Breast epithelium (tissue), 4 donors: ENCODE measurements at places on chromosomes 5 and 9.

- H3K27me3 ChIP-seq: no peaks in the 10 kb centered on the region
- no peaks in the 10 kb centered on the region for H3K36me3 ChIP-seq
- DNase-seq: no peak
- H3K4me3 ChIP-seq: no peak overlapping the region
- no peaks in the 10 kb centered on the region for H3K4me1 ChIP-seq
- H3K27ac ChIP-seq: no peak overlapping the region
Measured at GRCh38 chr5:123810253-123810652, 298.3 kb downstream of the CSNK1G3 start.

DNA sequence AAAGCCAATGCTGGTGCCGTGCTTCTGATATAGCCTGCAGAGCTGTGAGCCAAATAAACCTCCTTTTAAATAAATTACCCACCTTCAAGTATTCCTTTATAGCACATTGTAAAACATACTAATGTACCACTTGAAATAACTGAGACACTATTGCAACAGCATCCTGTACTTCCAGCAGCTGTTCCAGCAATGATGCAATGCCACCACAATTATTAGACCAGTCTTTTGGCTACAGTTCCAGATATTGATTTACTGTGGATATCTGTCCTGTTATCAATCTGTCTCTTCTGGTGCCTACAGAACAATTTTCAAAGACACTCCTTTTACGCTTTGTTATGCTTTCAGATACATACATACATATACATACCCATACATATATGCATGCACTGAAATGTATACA, 567.9 kb downstream of the TAF11L14 start:
- no peaks in the 10 kb centered on the region for H3K36me3 ChIP-seq
- no peaks in the 10 kb centered on the region for H3K4me1 ChIP-seq
- H3K27me3 ChIP-seq: no peaks in the 10 kb centered on the region
- no peak for DNase-seq
- no peak overlapping the region for H3K4me3 ChIP-seq
- no peak overlapping the region for H3K27ac ChIP-seq

GRCh38 chr5:113213551-113214425, 221.0 kb downstream of the TSSK1B start:
- no peaks in the 10 kb centered on the region for H3K27me3 ChIP-seq
- H3K27ac ChIP-seq: no peak overlapping the region
- H3K4me3 ChIP-seq: no peak overlapping the region
- H3K36me3 ChIP-seq: no peaks in the 10 kb centered on the region
- no peaks in the 10 kb centered on the region for H3K4me1 ChIP-seq

DNA sequence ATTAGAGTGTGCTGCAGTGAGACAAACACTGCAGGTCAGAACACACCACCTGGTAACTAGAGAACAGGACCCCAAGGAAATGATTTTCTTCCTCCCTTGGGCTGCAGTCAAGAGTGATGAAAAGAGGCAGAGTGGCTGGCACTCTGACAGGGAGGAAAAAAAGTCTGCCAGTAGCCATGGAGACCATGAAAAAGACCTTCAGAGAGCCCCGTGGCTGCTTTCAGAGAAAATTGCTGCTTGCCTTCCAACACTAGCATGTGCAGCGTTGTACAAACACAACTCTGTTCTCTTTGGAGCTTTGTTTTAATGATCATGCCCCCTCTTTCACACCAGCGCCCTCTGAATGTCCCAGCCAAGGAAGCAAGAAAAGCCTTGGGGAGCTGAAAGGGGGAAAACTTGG, 68.8 kb downstream of the ANKRD55 start:
- H3K4me3 ChIP-seq: no peak overlapping the region
- no peaks in the 10 kb centered on the region for H3K4me1 ChIP-seq
- H3K36me3 ChIP-seq: no peaks in the 10 kb centered on the region
- no peak overlapping the region for H3K27ac ChIP-seq
- no peaks in the 10 kb centered on the region for H3K27me3 ChIP-seq

DNA sequence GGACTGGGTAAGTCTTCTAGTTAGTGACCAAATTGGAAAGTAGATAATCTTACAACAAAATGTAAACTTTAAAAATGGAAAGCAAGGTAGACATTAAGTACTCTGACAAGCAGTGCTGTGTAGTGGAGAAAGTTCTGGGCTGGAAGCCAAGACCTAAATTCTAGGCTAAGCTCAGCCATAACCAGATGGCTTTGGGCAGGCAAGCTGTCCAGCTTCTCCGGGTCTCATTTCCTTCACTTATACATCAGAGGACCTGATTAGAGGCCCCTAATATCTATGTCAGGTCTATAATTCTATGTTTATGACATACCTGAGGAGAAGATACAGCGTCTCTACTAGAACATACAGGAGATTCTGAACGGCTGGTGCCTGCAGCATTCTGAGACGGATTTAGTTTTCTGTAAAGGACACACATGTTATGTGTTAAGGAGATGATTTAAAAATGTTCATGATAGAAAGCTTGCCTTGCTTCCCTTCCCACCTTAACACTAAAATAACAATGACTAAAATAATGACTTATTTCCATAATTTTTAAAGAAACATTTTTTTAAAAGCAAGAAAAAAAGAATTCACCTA, 61.2 kb downstream of the ELL2 start:
- H3K27me3 ChIP-seq: no peaks in the 10 kb centered on the region
- no peaks in the 10 kb centered on the region for H3K36me3 ChIP-seq
- H3K4me1 ChIP-seq: no peaks in the 10 kb centered on the region
- no peak overlapping the region for H3K4me3 ChIP-seq
- DNase-seq: no peak
- no peak overlapping the region for H3K27ac ChIP-seq

GRCh38 chr5:137822984-137823383, 44.7 kb upstream of the MYOT start:
- H3K27me3 ChIP-seq: no peaks in the 10 kb centered on the region
- H3K36me3 ChIP-seq: no peaks in the 10 kb centered on the region
- no peak for DNase-seq
- H3K27ac ChIP-seq: no peak overlapping the region

DNA sequence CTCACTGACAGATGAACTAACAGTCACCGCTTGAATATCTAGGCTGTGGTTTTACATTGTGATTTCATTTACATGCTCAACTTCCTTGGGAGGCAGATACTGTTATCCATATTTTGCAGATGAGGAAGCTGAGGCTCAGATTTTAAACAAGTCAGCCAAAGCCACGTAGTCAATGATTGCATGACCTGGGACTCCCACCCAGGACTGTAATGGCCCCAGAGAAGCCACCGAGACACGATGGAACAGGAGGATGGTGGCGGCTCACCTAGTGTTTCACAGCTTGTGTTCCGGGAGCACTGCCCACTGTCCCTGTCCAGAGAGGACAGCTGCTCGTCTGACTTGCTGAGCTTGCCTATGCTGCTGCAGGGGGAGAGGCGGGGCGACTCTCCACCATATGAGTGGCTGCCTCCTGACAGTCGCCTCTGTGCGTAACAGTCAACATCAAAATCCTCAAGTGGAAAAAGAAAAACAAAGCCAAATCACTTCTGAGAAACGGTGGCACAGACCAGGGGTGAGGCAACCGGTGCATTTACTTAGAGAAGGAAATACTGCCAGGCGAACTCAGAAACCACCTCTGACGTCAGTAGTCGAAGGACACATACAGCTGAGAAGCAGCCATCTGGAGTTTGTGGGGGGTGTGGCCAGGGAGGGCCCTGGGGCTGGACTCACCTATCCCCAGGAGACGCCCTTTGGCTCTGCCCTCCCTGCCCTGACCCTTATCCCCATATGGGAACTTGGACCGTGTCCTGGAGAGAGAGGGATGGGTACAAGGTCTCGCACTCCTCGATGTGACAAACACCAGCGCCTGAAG, 82.5 kb downstream of the PRRT1B start:
- no peaks in the 10 kb centered on the region for H3K36me3 ChIP-seq
- H3K27ac ChIP-seq: peak overlapping the region; percentile 29
- no peak for DNase-seq
- H3K27me3 ChIP-seq: no peaks in the 10 kb centered on the region

- DNase-seq: no peak
- no peaks in the 10 kb centered on the region for H3K4me1 ChIP-seq
- no peak overlapping the region for H3K27ac ChIP-seq
- H3K4me3 ChIP-seq: no peak overlapping the region
- no peaks in the 10 kb centered on the region for H3K27me3 ChIP-seq
- no peaks in the 10 kb centered on the region for H3K36me3 ChIP-seq
Measured at GRCh38 chr5:59264013-59264412, 629.5 kb downstream of the PDE4D start.

DNA sequence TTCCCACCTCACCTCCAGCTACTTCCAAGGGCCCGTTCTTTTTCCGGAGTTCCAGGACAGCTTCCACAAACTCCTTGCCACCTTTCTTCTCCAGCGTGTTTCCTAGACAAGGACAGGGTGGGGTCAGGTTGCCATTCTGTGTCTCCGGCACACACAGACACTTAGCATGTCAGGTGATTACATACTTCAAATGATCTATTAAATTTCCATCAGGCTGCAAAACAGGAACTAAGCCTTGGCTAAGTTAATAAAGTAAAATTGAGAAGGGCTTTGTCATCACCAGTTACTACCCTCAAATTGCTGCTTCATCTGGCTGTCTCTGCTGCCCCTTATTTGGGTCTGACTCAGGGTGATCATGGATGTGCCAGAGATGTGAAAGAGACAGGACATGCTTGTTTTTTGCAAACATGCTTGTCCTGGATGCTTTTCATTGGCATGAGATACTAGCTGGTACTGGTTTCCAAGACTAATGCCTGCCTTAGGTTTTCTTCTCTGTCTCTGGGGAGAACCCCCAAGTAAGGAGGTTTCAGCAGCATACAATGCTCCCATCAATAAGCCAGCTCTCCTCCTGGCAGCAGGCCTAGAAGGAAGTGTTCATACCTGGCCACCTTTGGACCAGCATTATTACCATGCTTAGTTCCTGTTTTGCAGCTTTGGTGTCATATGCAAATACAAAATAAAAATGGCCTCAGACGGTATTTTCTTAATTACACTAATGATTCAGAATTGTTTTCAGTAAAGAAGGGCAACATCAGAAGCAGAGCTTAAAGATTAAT, 52.9 kb downstream of the MACROH2A1 start:
- peak overlapping the region; percentile 42 for H3K27ac ChIP-seq
- H3K36me3 ChIP-seq: peaks cover 11% of the 10 kb centered on the region
- H3K27me3 ChIP-seq: no peaks in the 10 kb centered on the region

GRCh38 chr9:116765011-116765410, 77.9 kb downstream of the TRIM32 start:
- H3K36me3 ChIP-seq: no peaks in the 10 kb centered on the region
- H3K27ac ChIP-seq: no peak overlapping the region
- H3K4me1 ChIP-seq: no peaks in the 10 kb centered on the region
- H3K4me3 ChIP-seq: no peak overlapping the region
- no peak for DNase-seq
- no peaks in the 10 kb centered on the region for H3K27me3 ChIP-seq

GRCh38 chr9:110224583-110224982, 16.6 kb upstream of the C9orf152 start:
- H3K27ac ChIP-seq: no peak overlapping the region
- DNase-seq: no peak
- no peaks in the 10 kb centered on the region for H3K27me3 ChIP-seq
- H3K36me3 ChIP-seq: no peaks in the 10 kb centered on the region
- no peak overlapping the region for H3K4me3 ChIP-seq

DNA sequence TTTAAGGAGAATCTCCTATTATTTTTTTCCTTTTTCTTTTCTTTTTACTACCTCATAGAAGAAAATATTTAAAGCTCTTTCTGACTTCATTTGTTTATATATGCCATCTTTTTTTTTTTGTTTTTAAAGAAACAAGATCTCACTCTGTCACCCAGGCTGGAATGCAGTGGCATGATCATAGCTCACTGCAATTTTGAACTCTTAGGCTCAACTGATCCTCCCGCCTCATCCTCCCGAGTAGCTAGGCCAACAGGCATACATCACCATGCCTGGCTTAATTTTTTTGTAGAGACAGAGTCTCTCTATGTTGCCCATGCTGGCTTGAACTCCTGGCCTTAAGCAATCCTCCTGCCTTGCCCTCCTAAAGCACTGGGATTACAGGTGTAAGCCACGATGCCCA, 59.5 kb downstream of the LNPEP start:
- no peaks in the 10 kb centered on the region for H3K27me3 ChIP-seq
- no peak overlapping the region for H3K27ac ChIP-seq
- no peaks in the 10 kb centered on the region for H3K4me1 ChIP-seq

DNA sequence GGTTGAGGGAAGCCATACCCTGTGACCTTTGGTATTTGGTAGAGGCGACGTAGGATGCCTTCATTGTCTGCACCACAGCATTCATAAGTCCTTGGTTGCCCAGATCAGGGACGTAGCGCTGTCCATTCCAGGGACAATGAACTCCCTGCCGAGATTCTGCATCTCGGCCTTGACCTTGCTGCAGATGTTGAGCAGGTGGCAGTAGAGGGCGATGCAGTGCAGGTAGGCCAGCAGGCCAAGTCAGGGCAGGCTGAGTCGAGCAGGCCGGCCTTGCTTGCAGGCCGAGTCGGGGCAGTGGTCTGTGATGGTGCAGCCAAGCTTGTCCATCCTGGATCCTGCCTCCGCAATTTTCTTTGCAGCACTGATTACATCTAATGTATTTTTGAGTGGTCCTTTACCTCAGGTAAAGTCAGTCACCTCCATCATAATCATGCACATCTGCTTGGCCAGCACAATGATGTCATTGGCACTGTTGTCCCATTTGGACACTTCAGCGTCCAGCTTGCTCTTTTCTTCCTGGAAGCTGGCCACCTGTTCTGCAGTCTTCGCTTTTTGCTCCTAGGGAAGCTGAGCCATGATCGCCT, 93.4 kb upstream of the CCDC112 start:
- no peaks in the 10 kb centered on the region for H3K27me3 ChIP-seq
- no peak overlapping the region for H3K27ac ChIP-seq
- no peaks in the 10 kb centered on the region for H3K36me3 ChIP-seq
- H3K4me1 ChIP-seq: no peaks in the 10 kb centered on the region
- DNase-seq: no peak

GRCh38 chr9:86562691-86563090, 208.5 kb upstream of the TUT7 start:
- H3K36me3 ChIP-seq: no peaks in the 10 kb centered on the region
- no peak overlapping the region for H3K4me3 ChIP-seq
- no peak for DNase-seq
- no peak overlapping the region for H3K27ac ChIP-seq
- no peaks in the 10 kb centered on the region for H3K27me3 ChIP-seq

DNA sequence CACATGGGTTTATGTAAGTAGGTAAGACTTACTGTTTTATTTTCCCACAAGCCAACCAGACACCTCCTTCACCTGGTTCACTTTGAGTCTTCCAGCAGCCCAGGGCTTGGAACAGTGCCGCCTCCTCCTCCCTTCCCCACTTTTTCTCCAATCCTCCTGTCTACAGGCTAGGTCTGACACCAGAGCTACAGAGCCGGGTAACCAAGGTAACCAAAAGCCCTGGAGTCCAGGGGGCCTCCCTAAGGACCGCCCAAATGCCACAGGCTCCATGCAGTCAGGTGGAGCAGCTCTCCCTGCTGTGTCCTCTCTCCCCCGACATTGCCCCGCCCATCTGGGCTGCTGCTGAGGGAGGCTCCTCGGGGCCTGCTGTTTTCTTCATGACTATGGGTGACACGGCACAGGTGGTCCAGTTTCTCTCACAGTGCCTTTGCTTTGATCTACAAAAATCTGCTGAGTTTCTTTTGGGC, 138.0 kb upstream of the EFNA5 start:
- no peak for DNase-seq
- no peak overlapping the region for H3K27ac ChIP-seq
- no peaks in the 10 kb centered on the region for H3K4me1 ChIP-seq
- no peaks in the 10 kb centered on the region for H3K27me3 ChIP-seq
- no peak overlapping the region for H3K4me3 ChIP-seq
- no peaks in the 10 kb centered on the region for H3K36me3 ChIP-seq
